ENCODE measurements at places on chromosomes 12 and 14. TPM values are rescaled to one million over a fixed set of nuclear protein-coding genes. Genes with fewer than 3 reads are reported as not detected.

SOS2 gene
- total RNA-seq: 7.9 TPM

PAH gene
- total RNA-seq: not detected

PLEKHD1 gene
- total RNA-seq: not detected

CLEC2D gene
- 0.20 TPM for total RNA-seq

AQP2 gene
- not detected for total RNA-seq

BLTP3B gene
- 34.2 TPM for total RNA-seq

ETNK1 gene
- total RNA-seq: 20.3 TPM

BIN2 gene
- total RNA-seq: not detected

GZMH gene
- not detected for total RNA-seq

MIP gene
- total RNA-seq: not detected

TMEM233 gene
- total RNA-seq: not detected

ESRRB gene
- total RNA-seq: not detected

Data from G401 (cell line).